NCI-H1417 treated with DMSO at 0.1 percent for 48 hours (cell line): ENCODE measurements at places on chromosomes 3 and 15.

GRCh38 chr15:83014205-83014653 is 2.8 kb upstream of the C15orf40 start:
- no peak for DNase-seq

DNA sequence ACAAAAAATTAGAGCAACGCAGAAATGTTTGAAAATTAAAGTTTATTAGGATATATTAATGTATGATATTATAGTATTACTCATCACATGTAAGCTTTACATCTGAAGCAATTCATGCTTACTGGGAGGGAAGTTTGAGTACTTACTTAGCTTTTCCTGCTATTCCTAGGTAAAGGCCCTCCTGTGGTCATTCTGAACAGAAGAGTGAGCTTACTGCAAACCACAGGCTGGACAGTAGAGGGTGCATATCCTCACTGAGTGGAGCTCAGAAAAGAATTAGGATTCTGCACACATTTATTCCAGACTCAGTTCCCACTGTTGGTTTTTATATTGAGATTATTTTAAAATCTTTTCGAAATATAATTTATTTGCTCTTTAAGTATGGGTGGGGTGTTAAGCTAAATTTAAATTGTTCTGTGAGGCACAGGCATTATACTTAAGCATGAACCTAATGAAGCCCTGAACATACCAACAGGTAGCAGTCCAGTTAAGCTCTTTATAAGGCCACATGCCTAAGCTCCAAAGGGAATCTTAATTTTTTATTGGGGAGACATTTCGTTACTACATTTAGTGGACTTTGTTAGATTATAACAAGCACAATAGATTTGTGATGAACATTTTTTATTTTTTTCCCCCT is 10.2 kb downstream of the MRPS22 start:
- no peak for DNase-seq

DNA sequence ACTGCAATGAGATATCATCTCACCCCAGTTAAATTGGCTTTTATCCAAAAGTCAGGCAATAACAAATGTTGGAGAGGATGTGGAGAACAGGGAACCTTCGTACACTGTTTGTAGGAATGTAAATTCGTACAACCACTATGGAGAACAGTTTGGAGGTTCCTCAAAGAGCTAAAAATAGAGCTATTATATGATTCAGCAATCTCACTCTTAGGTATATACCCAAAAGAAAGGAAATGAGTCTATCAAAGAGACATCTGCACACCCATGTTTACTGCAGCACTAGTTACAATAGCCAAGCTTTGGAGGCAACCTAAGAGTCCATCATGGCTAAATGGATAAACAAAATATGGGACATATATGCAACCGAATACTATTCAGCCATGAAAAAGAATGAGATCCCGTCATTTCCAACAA is 68.0 kb upstream of the HES1 start:
- DNase-seq = no peak

DNA sequence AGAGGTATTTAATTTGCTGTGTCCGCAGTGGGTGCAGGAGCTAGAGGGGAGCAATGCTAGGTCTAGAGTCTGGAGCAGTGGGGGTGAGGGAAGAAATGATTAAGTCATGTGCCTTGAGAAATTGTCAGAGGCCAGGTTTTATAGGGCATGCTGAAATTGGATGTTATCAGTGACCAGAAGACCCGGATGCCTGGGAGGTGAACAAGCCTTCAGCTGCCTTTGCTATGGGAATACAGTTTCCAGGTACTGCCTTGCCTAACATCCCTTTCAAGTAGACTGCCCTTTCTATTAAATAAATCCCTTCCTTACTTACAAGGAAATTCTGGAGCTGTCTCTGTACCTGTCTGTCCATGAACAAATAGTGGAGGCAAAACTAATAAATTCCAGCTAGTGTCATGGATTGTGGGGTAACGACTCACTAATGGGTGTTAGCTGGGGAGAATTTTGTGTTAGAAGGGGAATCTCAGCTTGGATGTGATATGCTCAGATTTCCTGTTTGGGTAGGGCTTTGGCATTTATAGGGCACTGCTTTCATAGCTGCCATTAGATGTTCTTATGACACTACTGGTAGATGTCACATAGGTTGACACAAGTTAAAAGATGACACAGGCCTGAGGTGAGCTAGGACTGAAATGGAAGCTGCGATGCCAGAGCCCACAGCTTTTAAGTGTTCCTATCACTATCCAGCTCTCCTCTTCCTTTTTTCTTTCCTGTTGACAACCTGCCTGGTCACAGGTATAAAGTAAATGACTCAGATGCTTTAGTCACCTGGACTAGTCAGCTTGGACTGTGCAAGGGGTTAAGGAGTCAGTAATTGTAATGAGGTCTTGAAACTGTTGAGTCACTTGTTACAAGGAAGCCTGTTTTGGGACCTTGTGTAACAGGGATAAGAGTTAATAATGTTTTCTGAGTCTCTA is 21.3 kb downstream of the CHD2 start:
- no peak for DNase-seq

- DNase-seq = no peak
These were observed 548 bp upstream of the PSMD6 start for GRCh38 chr3:64023861-64024223.

- no peak for DNase-seq
These were observed 79.8 kb upstream of the NMNAT3 start for GRCh38 chr3:139757448-139758030.

GRCh38 chr3:150015901-150016300 is 45.2 kb upstream of the PFN2 start:
- no peak for DNase-seq

- no peak for DNase-seq
These were observed 302.8 kb upstream of the GOLIM4 start for GRCh38 chr3:168398371-168399025.

- peak; percentile 61 for DNase-seq
These were observed 355.2 kb downstream of the FOXP1 start for GRCh38 chr3:71228156-71228866.

DNA sequence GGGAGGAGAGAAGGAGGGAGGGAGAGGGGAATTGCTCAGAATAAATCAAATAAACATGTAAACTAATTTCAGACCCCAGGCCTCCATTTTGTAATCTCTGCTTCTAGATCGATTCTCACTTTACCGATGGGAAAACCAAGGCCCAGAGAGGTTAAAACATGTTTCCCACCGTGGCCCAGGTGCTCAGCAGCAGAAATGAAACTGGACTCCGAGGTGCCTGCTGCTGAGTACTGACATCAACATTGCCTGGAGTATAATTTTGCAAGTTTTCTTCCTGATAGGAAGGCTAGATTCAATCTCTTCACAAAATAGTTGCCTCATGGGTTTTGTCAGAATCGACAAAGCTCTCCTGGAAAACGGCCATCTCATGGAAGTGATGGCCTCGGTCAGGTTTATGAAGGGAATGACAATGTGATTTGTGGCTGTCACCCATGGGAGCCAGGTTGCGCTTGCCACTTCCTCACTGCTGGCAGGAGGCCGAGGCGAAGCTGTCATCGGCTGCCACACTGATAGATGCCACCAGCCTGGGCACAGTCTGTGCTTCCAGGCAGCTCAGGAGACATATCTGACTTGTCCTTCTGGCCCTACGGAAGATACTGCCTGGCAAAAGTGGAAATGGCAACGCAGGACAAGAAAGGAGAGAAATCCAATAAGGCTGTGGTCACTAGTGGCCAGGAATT is 133.1 kb upstream of the LRRN1 start:
- no peak for DNase-seq

- no peak for DNase-seq
These were observed 39.7 kb downstream of the CYP11A1 start for GRCh38 chr15:74327756-74328155.
